Naive B cell (primary cell): ENCODE measurements at places on chromosomes 5 and 9.

- no peak for DNase-seq
These were observed 209.0 kb downstream of the EFNA5 start for GRCh38 chr5:107461770-107462169.

GRCh38 chr9:123074628-123075027 is 41.2 kb downstream of the GPR21 start:
- no peak for DNase-seq

DNA sequence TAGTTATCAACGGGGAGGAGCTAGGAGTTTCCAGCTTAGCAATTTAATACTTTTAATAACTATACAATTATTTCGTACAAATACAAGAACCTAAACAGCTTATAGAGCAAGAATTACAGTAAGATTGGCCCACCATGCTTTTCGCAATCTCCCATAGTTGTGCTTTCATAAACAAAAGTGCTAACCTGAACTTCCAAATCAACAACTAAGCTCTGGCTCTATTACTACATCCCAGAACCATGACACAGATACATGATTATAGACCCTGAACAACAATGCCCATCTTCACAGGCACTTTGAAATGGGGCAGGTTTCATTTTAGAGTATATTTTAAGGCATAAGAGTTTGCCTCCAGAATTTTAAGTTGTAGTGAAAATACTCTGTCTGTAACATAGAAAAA is 203.5 kb downstream of the DMRTA1 start:
- no peak for DNase-seq

- DNase-seq: no peak
These were observed 29.8 kb downstream of the NFIL3 start for GRCh38 chr9:91393826-91394225.

- no peak for DNase-seq
These were observed 19.7 kb downstream of the SUB1 start for GRCh38 chr5:32604800-32605765.

- DNase-seq: no peak
These were observed 157.0 kb downstream of the FAM114A2 start for GRCh38 chr5:153881687-153882086.

- no peak for DNase-seq
These were observed 36.7 kb upstream of the MAP1B start for GRCh38 chr5:72070529-72070928.

DNA sequence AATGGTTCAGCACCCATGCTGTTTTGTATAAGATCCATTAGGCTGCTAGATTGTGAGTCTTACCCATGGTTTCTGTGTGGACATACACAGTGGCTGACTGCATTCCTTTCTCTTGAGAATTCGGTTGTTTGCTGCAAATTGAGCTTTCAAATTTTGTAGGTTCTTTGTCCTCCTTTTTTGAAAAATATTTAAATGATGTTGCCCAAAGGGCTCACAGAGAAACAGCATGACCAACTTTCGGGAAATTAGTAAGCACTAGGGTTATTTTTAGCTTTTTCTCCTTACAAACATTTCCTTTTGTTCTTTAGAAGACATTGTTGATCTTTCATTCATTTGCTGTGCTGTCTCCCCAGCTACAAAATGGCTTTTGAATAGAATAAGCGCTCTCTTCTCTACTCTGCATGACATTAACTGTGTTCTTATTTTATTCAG is 79.4 kb downstream of the NLN start:
- DNase-seq: no peak

DNA sequence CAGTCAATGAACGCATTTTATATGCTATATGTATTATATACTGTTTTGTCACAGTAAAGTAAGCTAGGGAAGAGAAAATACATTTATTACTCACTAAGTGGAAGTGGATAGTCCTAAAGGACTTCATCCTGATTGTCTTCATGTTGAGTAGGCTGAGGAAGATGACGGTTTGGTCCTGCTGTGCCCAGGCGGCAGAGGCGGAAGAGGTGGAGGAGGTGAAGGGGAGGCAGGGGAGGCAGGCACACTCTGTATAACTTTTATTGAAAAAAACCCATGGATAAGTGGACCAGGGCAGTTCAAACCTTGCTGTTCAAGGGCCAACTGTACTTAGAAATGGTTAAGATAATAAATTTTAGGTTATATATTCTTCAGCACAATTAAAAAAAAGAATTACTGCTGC is 28.5 kb downstream of the TJP2 start:
- no peak for DNase-seq

GRCh38 chr5:150026682-150027172 is 26.2 kb downstream of the HMGXB3 start:
- no peak for DNase-seq

DNA sequence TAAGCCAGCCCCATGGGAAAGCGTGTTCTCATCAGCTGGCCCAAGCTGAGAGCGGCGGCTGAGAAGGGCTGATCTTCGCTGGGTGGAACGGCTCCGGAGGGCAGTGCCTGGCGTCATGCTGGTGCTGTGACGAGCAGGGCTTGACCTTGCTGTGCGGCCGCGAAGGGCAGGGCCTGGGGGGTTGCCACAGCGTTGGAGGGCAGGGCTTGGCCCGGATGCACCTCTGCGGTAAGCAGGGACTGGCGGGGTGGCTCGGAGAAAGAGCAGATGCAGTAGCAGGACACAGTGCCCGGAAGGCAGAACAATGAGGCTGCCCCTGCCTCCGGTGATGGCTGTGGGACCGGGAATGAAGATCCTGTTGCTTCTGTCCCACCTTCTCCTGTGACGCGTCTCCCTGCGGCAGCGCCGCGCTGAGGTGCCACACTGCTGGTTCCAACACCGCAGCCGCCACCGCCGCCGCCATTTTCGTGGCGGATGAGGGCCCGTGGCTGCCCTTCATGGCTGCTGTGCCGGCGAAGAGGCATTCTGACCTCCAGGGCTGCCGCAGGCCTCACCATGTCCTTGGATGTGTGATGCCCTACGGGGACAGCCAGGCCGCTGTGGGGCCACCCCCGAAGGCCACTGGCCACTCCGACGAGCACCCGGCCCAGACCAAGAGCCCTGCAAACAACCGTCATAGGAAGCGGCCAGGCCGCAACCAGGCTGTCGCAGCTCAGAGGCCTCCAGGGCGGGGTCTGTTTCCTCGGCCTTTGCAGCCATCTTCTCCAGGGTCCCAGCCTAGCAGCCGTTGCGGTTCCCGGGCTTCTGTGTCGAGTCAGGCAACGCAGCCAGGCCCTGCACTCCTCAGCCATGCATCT is 890.5 kb upstream of the CTNND2 start:
- no peak for DNase-seq

GRCh38 chr9:8852301-8852864 is 1052.8 kb upstream of the DMAC1 start:
- DNase-seq: no peak

DNA sequence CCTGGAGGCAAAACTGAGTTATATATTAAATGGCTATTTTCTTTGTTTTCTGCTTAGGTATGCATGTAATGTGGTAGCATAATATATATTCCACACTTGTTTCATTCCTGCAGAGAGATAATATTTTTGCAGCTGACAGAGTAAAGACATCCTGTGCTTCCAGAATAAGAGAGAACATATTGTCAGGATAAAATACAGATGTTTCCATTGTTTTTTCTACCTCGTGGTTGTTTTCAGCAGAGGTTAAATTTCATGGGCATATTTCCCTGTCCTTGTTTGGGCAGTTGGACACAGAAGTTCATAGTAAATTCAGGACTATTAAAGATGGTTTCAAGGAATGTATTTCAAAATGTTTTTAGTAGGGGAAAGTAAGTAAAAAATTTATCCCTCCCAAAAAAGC is 47.6 kb upstream of the MEGF10 start:
- no peak for DNase-seq

- DNase-seq: no peak
These were observed 70.1 kb downstream of the WNK2 start for GRCh38 chr9:93254061-93254481.

GRCh38 chr5:126883564-126884245 is 106.8 kb downstream of the LMNB1 start:
- DNase-seq: no peak

GRCh38 chr5:54281960-54282692 is 28.2 kb downstream of the ARL15 start:
- no peak for DNase-seq

- no peak for DNase-seq
These were observed 7.5 kb downstream of the ADAMTS13 start for GRCh38 chr9:133429641-133430161.

- DNase-seq: no peak
These were observed 254.8 kb upstream of the PPP1R2B start for GRCh38 chr5:156595132-156595787.

GRCh38 chr5:17290540-17290974 is 73.1 kb downstream of the BASP1 start:
- DNase-seq: no peak

GRCh38 chr5:97531549-97531948 is 348.5 kb upstream of the RIOK2 start:
- no peak for DNase-seq

DNA sequence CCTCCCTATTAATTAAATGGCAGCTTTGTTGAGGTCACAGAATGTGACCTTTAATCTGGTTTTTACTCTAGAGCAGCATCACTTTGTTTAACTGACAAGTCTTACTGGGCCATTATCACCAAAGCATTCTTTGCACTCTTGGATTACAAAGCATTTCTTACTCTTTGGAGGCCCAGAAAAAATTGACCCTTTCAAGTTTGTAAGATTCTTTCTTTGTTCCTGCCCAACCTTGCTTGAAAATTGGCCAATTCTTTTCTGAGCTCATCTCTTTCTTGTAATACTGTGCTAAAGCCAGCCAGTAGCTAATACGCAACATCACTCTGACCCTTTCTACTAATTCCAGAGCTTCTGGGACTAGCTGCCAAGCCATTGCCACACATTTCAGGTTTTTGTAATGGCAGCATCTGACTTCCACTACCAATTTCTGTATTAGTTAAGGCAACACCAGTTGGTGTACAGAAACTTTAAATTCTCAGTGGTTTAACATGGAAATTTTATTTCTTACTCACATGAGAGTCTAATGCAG is 131.6 kb downstream of the PRDM6 start:
- DNase-seq: no peak

DNA sequence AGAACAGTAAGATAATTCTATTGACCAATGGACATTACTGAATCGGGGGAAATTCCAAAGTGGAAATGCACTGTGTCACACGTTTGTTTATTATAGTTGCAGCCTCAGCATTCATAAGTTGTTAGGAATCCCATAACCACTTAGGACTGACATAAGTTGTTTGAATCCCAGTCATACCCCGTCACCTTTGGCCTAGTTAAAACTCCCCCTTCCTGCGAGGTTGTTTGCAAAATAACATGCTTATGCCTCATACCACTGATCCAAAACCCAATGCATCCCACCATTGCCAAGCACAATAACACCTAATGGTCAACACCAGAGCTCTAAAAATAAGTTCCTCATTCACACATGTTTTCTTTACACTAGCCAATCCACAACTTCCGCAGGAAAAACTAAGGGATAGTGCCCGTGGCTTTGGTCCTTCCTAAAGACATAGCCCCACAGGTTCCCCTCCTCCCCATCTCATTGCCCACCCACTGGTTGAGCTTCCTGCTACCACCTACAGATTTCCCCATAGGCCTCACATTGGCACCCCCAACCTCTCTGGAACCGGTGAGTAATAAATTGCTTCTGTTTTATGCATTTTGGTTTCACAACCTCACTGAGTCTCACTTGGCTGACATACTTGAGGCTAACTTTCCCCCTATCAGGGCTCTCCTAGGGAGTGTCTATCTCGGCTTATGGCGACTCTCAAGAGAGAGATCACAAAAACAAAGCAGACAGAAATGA is 42.3 kb upstream of the MUSK start:
- no peak for DNase-seq

- DNase-seq: no peak
These were observed 64.7 kb upstream of the ABCA1 start for GRCh38 chr9:104992659-104993058.

- DNase-seq: no peak
These were observed 57.6 kb upstream of the RANBP3L start for GRCh38 chr5:36359267-36359666.

- no peak for DNase-seq
These were observed 509.4 kb downstream of the BNC2 start for GRCh38 chr9:16361118-16361517.

DNA sequence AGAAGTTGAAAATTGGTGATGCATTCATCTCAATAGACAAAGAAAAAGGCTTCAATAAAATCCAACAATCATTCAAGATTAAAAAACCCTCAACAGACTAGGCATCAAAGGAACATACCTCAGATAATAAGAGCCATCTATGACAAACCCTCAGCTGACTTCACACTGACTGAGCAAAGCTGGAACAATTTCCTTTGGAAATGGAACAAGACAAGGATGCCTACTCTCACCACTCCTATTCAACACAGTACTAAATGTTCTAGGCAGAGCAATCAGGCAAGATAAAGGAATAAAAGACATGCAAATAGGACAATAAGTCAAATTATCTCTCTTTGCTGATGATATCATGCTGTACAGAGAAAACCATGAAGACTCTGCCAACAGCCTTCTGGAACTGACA is 1188.1 kb downstream of the DTWD2 start:
- no peak for DNase-seq

DNA sequence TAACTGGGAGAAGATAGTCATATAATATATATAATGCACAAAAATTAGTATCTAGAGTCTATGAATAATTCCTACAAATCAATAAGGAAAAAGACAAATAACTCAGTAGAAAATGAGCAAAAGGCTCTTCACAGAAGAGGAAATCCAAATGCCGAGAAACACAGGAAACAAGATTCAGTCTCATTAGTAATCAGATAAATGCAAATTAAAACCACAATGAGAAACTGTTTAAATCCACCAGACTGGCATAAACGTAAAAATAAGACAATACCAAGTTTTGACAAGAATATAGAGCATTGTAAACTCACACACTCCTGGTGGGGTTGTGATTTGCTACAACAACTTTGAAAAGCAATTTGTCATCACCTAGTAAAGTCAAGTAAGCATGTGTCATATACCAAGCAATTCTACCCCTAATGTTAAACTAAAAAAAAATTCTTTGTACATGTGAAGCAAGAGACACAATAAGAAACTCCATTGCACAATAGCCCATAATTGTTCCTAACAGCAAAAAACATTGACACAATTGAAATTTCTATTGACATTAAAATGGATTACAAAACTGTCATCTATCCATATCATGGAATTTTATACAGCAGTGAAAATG is 21.0 kb upstream of the UBLCP1 start:
- no peak for DNase-seq

- DNase-seq: no peak
These were observed 46.6 kb upstream of the OLFM1 start for GRCh38 chr9:135040892-135041291.
